GM23248 (cell line): ENCODE measurements at places on chromosomes 6 and 20. TPM values are rescaled to one million over a fixed set of nuclear protein-coding genes. Genes with fewer than 3 reads are reported as not detected.
A peak's percentile ranks its signal among the peaks of the same experiment; 100 is the strongest.

GRCh38 chr6:137871831-137872454, 4.9 kb downstream of the TNFAIP3 start:
- H3K27me3 ChIP-seq = no peaks in the 10 kb centered on the region
- H3K36me3 ChIP-seq = peaks cover 12% of the 10 kb centered on the region
- H3K27ac ChIP-seq = peak overlapping the region; percentile 51
- DNase-seq = peak; percentile 72
- H3K4me1 ChIP-seq = peaks cover 53% of the 10 kb centered on the region

DNA sequence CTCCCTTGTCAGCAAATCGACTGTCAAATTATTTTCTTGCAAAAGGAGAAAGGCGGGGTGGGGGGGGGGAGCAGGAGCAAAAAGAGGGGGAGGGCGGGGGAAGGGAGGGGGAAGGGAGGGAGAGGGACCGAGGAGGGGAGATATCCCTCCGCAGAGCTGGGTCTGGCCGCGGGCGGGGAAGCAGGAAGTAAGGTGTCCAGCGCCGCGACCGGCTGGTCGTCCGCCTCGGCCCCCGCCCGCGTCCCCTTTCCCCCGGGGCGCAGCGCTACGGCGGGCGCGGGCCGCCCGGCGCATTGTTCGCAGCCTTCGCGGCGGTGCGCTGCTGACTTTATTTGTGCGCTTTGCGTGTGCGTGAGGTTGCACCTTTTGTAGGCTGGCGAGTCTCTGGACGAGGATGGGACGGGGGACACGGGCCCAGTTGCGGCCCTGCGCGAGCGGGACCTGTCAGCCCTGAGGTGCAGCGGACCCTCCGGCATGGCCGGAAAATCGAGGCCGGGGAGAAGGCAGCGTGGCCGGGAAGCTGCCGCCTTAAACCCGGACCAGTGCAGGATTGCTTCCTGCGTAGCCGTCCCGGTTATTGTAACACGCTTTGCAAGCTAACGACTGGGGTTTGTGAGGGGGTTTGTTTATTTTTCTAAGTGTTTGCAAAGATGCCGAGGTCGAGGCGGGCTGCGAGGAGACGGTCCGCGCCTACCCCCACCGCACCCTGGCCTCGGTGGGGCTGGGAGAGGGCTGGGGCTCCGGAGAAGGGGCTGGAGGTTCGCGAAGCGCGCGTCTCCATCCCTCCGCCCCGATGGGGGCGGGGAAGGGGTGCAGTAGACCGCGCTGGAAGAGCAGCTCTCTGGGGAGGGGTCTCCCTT, 675 bp upstream of the TRERF1 start:
- peak overlapping the region; percentile 89 for H3K4me3 ChIP-seq
- no peaks in the 10 kb centered on the region for H3K27me3 ChIP-seq
- H3K36me3 ChIP-seq = no peaks in the 10 kb centered on the region
- H3K27ac ChIP-seq = peak overlapping the region; percentile 69

- no peak overlapping the region for H3K4me3 ChIP-seq
- H3K27me3 ChIP-seq = no peaks in the 10 kb centered on the region
- DNase-seq = no peak
- H3K4me1 ChIP-seq = peaks cover 13% of the 10 kb centered on the region
Measured at GRCh38 chr6:330948-331347, 38.7 kb downstream of the DUSP22 start.

DNA sequence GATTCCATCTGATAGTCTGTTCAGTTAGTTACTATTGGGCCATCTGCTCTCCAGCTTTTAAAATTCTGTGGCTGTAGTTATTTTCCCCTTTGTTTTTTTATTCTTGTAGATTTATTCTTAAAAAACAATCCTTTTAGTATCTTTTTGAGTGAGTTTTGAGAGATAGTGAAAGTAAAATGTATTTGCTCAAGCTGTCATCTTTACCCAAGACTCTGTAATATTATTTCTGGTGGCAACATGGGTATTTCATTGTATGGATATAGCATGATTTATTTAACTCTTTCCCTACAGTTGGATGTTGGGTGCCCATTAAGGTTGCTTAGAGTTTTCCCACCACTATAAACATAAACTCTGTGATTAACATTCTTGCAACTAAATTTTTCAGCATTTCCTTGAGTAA, 24.6 kb downstream of the STK4 start:
- H3K4me1 ChIP-seq = peaks cover 29% of the 10 kb centered on the region
- H3K36me3 ChIP-seq = peaks cover 25% of the 10 kb centered on the region
- DNase-seq = no peak
- peak overlapping the region; percentile 72 for H3K4me3 ChIP-seq
- no peaks in the 10 kb centered on the region for H3K27me3 ChIP-seq
- peak overlapping the region; percentile 69 for H3K27ac ChIP-seq

GRCh38 chr6:170455335-170455979, 97.7 kb downstream of the PSMB1 start:
- no peak overlapping the region for H3K4me3 ChIP-seq
- DNase-seq = no peak
- no peaks in the 10 kb centered on the region for H3K36me3 ChIP-seq
- no peak overlapping the region for H3K27ac ChIP-seq
- H3K4me1 ChIP-seq = peaks cover 3% of the 10 kb centered on the region; the same call in 1 of the 2 replicates

DNA sequence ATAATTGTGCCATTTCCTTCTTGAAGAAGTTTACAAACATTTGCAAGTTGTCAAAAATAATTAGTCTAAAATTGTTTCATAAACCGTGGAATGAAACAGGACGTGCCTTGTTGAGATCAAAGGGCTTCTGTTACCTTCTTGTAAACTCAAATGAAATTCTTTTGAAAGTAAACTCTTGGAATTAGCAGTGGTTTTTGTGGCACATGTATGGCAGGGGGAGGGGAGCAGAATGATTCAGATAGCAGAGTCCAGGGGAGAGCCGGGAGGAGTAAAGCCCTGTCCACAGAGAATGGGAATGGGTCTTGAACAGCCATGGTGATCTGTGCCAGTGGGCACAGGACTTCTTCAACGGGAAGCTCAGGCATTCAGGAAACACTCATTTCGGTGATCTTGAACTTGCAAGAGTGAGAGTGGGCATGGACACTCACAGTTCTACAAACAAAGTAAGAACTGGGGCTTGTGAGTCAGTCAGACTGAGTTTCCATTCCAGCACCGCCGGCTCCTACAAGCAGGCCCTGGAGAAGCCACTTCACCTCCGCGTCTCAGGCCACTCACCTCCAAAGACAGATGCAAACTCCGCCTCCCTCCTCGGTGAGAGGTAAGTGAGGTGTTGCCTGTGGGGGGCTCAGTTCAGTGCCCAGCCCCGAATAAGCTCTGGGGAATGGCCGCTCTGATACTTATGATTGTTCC, 143.1 kb downstream of the CDH26 start:
- peaks cover 13% of the 10 kb centered on the region; the same call in 1 of the 2 replicates for H3K27me3 ChIP-seq
- no peaks in the 10 kb centered on the region for H3K36me3 ChIP-seq
- H3K27ac ChIP-seq = no peak overlapping the region
- no peaks in the 10 kb centered on the region for H3K4me1 ChIP-seq
- no peak overlapping the region for H3K4me3 ChIP-seq
- no peak for DNase-seq

GRCh38 chr6:4170297-4170696, 34.9 kb upstream of the ECI2 start:
- no peaks in the 10 kb centered on the region for H3K27me3 ChIP-seq
- no peaks in the 10 kb centered on the region for H3K36me3 ChIP-seq
- H3K4me1 ChIP-seq = no peaks in the 10 kb centered on the region
- no peak for DNase-seq
- no peak overlapping the region for H3K4me3 ChIP-seq
- no peak overlapping the region for H3K27ac ChIP-seq

GRCh38 chr6:26199773-26200764, 112.8 kb downstream of the HFE start:
- peak overlapping the region; percentile 68 for H3K27ac ChIP-seq
- no peaks in the 10 kb centered on the region for H3K27me3 ChIP-seq
- H3K36me3 ChIP-seq = no peaks in the 10 kb centered on the region
- DNase-seq = peak; percentile 39

The HLA-DRB5 gene
- total RNA-seq = not detected in 2 replicates

The PSORS1C2 gene
- not detected in 2 replicates for total RNA-seq

The NRSN1 gene
- total RNA-seq = not detected in 2 replicates

The CGA gene
- total RNA-seq = 6.1 and 6.3 TPM in 2 replicates

The SLC24A3 gene
- total RNA-seq = not detected in 2 replicates

The CLPSL1 gene
- not detected in 2 replicates for total RNA-seq

The ACAT2 gene
- 10.1 and 10.5 TPM in 2 replicates for total RNA-seq

The OR2H1 gene
- not detected in 2 replicates for total RNA-seq

The CDSN gene
- not detected in 2 replicates for total RNA-seq

The C20orf202 gene
- not detected in 2 replicates for total RNA-seq
